ENCODE measurements at places on chromosomes 16 and 17. TPM values are rescaled to one million over a fixed set of nuclear protein-coding genes. Genes with fewer than 3 reads are reported as not detected.
A peak's percentile ranks its signal among the peaks of the same experiment; 100 is the strongest.

- no peak for DNase-seq
Observed at GRCh38 chr16:65218348-65218747, 96.5 kb upstream of the CDH11 start.

- DNase-seq: no peak
Observed at GRCh38 chr17:8436169-8436843, 622 bp downstream of the NDEL1 start.

DNA sequence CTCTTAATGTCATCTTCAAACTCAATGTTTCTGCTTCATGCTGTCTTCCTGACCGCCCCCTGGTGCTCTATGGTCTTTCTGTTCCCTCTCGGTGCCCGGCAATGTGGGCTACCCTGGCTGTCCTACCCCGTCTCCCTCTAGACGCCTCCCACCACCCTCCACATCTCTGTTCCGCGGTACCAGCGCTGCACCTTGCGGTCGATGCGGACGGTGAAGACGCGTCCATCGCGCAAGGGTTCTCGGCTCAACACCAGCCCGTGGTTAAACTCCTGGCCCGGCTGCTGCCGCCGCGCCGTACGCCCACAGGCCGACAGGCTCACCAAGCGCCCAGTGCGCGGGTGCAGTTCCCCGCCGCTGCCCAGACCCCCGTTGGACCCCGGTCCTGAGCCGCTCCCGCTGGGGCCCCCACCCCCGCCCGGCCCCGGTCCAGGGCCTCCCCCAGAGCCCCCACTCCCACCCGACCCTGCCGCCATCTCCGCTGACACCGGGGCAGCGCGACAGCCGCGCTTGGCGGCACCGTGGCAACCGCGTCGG is at the start of gene NEURL4:
NEURL4 (minus strand) TSS at position 496 of the 534 bp plus-strand sequence; CDS start at position 473, 23 bp downstream.
- no peak for DNase-seq

GRCh38 chr17:17087424-17088015 is 45.3 kb downstream of the MPRIP start:
- peak; percentile 20 for DNase-seq

DNA sequence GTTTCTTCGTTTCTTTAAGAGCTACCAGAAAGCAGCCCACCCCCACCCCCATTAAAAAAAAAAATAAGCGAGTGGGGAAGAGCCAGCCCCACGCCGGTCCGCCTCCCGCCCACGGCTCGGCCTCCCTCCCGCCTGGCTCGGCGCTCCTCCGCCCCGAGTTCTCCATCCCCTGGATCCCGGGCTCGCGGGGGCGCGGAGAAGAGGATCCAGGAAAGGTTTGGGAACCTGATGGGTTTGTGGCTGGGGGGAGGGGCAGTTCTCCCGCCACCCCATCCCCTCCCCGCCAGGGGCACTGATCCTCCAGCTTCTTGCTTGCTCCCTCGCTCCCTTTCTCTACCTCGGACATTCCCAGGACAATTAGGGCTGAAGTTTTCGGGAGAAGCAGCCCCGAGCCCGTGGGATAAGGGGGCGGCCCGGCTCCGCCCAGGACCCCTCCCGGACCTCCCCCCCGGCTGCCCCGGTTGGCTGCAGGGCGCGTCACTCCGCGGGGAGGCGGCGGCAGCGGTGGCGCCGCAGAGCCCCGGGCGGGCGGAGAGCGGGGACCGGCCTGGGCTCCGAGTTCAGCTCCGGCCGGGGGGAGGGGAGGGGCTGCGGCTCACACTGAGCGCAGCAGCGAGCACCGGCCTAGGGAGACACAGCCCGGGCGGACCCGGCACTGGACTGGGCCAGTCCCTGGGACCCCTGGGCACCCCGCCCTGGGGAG is 1.0 kb upstream of the SALL1 start:
- DNase-seq: no peak

DNA sequence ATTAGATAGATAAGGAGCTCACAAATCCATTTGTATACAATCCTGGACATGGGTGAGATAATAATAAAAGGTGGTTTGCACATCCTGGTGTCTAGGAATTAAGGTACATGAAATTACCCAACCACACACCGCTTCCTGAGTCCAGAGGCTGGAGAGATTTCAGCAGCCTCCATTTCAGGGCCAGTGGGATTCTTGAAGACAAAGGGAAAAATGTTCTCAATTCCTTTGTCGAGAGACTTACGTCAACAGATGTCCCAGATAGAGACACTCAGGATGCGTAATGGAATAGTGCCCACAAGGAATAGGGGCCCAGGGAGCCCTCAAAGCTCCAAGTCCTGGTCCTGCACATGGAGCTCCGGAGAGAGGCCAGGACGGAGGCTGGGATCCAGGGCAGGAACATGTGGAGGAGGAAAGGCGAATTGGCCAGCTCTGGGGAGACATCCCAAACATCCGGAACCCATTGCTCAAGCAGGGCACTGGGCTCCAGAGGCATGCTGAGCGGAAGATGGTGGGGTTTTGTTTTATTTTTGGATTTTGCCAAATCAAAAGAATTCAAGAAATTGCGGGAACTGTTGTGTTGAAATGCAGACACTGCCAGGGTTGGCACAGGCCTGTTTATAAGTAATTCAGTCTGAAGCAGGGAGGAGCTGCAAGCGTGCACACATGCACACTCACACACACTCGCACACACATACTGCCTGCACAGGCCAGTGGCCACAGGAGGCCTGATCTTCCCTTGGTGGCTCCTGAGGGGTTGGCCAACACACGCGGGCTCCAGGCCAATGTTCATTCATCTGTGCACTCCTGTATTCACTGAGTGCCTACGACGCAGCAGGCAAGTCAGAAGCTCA is 97.2 kb downstream of the NOG start:
- no peak for DNase-seq

GRCh38 chr16:85612191-85612800 is 826 bp upstream of the GSE1 start:
- no peak for DNase-seq

DNA sequence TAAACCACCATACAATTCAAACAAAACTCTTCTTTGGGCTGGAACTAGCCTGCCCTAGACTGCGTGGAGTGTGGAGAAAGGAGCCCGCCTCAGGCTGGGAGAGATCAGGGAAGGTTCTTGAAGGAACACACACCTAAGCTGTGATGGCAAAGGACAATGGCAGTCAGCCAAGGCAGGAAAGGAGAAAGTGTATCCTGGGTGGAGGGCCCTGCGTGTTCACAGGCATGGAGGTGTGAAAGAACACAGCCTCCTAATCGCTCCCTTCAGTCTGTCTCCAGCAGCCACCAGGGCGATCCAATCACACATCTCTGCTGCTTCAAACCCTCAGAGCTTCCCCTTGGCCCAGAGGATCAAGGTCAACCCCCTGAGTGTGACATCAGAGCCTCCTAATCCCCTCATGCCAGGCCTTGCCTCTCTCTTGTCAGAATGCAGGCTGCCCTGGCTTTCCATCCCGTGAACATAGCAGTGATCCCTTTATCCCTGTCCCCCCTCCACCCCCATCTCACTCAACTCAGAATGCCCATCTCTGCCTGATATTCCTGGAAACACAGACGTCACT is 173.0 kb downstream of the KATNIP start:
- DNase-seq: no peak

- DNase-seq: no peak
Observed at GRCh38 chr16:25051406-25052150, 36.4 kb upstream of the ARHGAP17 start.

DNA sequence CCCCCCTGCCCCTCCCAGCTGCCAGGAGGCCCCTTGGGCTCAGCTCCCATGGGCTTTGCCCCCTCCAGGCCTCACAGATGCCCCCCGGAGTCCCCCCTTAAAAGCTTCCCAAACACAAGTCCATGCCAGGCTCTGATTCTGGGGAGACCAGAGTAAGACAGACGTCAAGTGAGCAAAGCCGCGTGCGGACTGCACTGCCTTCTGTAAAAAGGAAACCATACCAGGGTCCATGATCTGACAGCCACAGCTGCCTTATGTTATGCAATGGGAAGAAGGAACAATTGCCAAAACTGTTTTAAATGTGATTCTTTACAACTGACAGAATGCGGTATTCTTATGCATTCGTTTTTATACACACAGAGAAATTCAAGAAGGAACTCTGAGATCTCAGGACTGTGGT is 17.9 kb upstream of the HEXD start:
- no peak for DNase-seq

- DNase-seq: no peak
Observed at GRCh38 chr17:27755706-27756466, 44.4 kb downstream of the NOS2 start.

- DNase-seq: no peak
Observed at GRCh38 chr16:22315979-22316378, 18.8 kb downstream of the POLR3E start.

- no peak for DNase-seq
Observed at GRCh38 chr17:4220655-4221054, 43.1 kb downstream of the ANKFY1 start.

DNA sequence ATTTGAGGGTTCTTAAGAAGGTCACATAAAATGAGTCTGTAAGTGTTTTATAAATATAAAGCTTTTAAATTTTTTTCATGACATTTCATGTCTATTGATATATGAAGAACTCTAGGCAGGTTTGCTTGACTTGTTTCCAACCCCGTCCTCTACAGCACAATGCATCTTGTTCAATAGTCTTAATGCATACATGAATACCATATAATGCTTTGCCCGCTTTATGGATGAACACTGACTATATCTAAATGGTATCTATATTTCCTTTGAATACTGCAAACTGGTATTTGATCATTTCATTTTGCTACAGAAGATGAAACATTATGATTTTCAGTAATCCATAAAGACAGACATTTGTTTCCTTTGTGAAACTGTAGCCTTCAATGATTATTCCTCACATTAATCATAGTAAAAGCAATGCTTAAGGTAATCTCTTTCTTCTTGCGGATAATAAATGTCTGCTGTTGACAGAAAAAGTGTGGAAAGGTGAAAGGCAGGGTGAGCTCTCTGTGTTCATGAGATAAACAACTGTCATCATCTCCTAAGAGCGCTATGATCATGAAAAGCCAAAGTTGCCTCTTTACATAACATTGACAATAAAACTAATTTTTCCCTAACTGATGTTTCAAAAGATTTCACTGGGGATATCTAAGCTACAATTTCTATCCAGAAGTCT is 645.1 kb downstream of the CDH8 start:
- DNase-seq: no peak

- no peak for DNase-seq
Observed at GRCh38 chr16:66135838-66136237, 230.7 kb upstream of the CDH5 start.

DNA sequence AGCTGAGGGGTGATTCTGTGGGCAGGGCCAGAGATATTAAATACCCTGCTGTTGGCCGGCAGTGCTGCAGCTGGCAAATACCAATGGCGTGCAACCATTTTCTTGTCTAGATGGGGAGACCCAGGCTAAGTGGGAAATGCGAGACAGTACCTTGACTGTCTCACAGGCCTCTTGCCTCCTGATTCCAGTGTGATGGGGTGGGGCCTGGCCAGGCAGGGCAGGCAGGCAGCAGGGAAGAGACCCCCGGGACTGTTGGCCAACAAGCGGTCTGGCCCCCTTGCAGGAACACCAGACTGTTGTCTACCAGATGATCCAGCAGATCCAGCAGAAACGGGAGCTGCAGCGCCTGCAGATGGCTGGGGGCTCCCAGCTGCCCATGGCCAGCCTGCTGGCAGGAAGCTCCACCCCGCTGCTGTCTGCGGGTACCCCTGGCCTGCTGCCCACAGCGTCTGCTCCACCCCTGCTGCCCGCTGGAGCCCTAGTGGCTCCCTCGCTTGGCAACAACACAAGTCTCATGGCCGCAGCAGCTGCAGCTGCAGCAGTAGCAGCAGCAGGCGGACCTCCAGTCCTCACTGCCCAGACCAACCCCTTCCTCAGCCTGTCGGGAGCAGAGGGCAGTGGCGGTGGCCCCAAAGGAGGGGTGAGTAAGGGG is 5.7 kb upstream of the CISD3 start:
- DNase-seq: no peak

- no peak for DNase-seq
Observed at GRCh38 chr17:68509141-68510057, 2.8 kb upstream of the PRKAR1A start.

DNA sequence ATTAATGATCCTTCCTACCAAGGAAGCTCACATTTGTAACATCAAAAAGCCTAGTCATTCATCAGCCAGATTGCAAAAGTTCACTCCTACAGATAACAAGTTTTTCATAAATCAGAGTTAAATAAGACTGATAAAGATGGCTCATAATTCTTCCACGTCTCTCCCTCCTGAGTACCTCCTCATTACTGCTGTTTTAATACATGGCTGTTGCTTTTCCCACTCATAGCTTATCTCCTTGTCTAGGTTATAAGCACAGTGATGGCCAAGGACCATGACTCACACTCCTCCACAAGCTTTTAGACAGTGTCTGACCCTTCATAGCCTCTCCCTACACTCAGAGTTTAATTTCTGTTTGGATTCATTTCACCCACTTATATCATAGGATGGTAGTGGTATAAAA is 100.9 kb upstream of the MON1B start:
- no peak for DNase-seq

DNA sequence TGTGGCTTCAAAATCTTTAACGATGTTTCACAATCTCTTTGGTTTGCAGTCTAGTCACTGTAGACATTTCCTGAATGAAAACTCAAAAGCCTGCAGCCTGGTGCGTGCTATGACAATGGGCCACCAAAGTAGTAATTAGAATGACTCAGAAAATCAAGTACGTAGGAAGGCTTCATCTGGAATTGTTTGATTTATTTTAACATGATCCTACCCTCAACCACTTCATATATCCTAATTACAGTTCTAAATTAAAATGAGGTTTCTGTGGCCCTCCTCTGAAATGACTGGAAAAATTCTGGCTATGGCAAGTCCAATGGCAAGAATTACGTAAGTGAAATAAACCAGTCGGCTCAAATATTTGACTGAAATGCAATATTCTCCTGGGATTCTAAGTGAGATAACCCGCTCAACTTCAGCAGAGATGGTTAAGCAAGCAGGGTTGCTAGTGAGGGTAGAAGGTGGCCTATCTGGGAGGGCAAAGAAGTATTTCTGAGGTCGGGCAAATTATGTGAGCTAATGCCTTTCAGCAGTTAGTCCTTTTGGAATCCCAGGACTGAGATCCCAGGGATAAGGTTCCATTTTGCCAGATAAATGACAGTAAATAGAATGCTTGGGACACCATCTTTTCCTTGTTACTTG is 145.6 kb upstream of the MYOCD start:
- DNase-seq: no peak

DNA sequence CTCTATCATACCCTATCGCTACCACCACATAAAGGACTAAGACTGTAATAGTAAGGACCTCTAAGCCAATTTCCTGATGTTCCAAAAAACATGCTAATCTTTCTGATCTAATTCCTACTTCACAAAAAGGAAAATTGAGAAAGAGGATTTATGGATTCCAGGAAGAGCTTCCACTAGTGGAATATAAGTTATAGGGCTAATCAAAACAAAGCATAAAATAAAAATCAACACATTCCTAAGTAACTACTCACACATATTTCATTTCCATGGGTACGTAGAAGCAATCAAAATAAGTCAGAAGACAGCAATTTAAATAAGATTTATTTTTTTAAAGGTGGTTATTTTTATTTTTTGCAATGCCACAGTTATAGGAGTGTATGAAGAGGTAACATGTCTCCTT is 12.4 kb downstream of the CCDC43 start:
- no peak for DNase-seq

The SLX1B gene
- total RNA-seq: 17.4 TPM

The DHRS7C gene
- total RNA-seq: not detected

The RSKR gene
- total RNA-seq: 3.6 TPM

The SDR42E1 gene
- total RNA-seq: 1.8 TPM

The CX3CL1 gene
- total RNA-seq: 7.1 TPM

The CACNA1H gene
- total RNA-seq: 1.8 TPM

The RAB26 gene
- total RNA-seq: not detected

The SENP3 gene
- total RNA-seq: 66.7 TPM

The CIAO2B gene
- total RNA-seq: 62.8 TPM

The MT1G gene
- 358 TPM for total RNA-seq

The BMERB1 gene
- 39.2 TPM for total RNA-seq

The IL21R gene
- 0.19 TPM for total RNA-seq

The TMEM220 gene
- 7.8 TPM for total RNA-seq

Data from omental fat pad (tissue), 4 donors.